ENCODE measurements at places on chromosomes 6 and 20.
A peak's percentile ranks its signal among the peaks of the same experiment; 100 is the strongest.

DNA sequence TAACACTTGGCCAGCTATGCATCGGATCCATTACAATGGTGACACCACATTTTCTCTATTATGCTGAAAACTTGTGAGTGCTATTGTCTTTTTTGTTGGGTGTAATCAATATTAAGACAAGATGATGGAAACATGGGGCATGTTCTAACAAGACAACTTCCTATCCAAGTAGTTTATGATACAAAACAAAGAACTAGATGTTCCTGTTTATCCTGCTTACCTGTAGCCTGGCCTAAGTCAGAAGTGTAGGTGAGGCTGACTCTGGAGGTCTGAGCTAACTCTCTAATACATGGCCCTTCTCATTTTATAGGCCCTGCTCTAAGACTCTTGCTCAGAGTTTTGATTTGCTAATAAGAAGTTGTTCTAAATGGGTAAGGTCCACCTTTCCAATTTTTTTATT, 242.4 kb upstream of the STXBP5 start:
- no peak for DNase-seq

GRCh38 chr6:146700078-146700686, 101.4 kb downstream of the ADGB start:
- peak; percentile 32 for DNase-seq

DNA sequence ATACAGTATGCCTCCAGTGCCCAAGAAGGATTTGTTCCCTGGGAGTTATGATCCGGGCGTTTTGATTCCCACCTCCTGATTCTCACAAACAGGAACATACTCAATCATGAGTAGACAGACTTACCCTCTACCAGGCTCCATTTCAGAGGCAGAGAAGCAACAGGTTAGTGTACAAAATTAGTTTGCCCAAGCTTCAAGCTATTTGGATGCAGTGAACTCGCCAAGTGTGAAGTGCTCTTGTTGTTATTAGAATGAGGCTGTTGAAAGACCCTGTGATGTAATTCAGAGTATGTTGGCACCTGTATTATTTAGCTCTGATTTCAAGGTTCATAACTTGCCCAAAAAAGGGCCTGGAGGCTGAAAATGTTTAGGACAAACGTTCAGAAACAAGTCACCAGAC, 247.0 kb downstream of the PHACTR1 start:
- DNase-seq, result no peak

- DNase-seq, result no peak
These were observed 5.4 kb upstream of the RAB44 start for GRCh38 chr6:36692220-36692619.

DNA sequence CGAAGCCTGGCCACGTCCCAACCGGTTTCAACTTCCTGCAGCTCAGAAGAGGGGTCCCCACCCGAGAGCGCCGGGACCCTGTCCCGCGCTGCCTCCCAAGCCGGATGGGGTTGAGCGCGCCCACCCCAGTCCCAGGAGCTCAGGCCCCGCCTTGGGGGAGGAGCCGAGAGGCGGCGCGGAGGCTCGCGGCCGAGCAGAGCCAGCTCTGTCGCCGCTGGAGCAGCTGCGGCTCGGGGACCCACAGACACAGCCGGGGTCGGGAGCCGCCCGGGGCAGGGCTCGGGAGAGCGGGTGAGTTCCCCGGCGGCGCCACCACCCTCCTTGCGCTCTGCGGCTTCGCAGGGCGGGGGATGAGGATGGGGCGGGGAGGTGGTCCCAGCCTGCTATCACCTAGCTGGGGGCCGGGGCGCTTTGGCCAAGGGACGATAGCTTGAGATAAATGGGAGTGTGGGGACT, at the start of gene PPP1R16B:
Gene PPP1R16B (plus strand): TSS at position 196 of the 456 bp plus-strand sequence. CDS start 30,229 bp downstream, outside the sequence.
- DNase-seq, result peak; percentile 62

DNA sequence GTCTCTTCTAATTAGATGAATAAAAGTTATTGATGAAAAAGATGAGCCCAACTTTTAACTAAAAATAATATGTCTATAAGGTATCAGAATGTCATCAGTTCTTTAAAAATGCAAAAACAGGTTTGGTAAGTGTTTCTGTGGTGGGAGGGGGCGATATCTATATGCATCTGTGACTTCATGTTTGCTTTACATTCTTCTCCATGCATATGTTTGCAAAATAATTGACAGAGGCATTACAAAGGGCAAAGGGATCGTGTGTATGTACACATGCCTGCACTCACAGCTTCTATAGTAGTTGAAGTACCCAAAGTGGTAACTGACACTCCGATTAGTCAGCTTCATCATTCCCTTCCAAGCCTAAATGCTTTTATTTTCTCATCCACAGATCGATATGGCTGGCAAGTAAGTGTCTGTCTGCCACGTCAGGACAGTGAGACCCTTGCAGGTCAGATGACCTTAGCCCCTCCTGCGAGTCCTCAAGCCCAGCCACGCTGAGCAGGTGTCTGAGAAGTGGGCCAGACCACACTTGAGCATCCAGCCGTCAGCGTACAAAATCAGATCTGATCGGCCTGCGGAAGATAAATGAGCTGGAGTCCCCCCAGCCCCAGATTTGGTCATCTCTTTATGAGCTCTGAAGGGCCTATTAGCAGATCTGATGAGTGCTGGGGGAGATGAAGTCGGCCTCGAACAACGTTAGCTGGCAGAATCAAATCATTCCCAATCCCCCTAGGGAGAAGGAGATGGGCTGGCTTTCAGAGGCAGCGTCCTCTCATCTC, 369.1 kb downstream of the MAFB start:
- DNase-seq, result no peak

DNA sequence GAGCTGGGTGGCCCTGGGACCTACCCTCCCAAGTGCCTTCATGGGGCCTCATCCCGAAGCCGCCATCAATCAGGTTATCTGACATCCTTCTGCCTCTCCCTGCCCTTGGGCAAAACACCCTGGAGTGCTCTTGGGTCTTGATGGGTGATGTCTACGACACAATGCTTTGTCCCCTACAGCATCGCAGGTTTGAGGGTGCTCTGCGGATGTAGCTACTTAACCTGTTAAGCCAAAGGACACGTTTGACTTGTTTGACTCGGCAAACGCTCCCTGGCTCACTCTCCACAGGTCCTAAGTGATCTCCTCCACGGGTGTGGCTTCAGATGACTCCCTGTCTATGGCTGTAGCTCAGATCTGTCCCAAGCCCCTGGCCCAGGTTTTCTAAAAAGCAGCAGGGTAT, 35.6 kb downstream of the TBC1D7 start:
- DNase-seq, result no peak

GRCh38 chr20:62710886-62711702, 2.5 kb downstream of the NTSR1 start:
- no peak for DNase-seq

GRCh38 chr6:90403489-90404381, 107.1 kb upstream of the BACH2 start:
- DNase-seq, result no peak

DNA sequence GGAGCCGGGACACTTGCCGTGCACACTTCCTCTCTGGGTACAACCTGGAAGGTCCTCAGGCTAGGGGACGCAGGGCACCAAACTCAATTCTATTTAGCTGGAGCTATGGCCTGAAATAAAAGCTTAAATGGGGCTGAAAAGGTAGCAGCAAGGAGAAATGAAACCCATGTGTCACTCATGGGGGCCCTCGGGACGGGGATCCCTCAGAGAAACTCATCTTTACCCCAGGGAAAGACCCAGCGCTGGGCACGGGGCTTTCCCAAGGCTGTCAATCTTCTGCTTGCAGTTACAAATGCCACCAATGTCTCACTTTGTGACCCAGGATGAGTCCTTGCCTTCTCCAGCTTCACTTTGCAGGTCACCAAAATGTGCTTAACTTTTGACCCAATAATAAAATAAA, 16.5 kb downstream of the SNAI1 start:
- no peak for DNase-seq

DNA sequence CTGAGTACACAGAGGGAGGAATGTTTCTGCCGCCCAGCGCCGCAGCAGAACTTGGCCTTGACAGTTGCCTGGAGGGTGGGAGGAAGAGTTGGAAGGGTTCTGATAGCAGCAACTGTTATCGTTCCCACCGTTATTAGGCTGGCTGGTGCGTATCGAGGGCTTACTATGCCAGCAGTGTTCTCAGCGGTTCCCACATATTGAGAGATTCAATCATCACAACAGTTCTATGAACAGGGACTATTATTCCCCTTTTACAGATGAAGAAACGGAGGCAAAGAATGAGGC, 380.1 kb upstream of the SULF2 start:
- DNase-seq, result no peak

GRCh38 chr6:168123165-168123911, 44.3 kb upstream of the FRMD1 start:
- DNase-seq, result no peak

GRCh38 chr20:37504404-37505096, 16.5 kb upstream of the NNAT start:
- DNase-seq, result no peak

GRCh38 chr20:2771631-2772080, 28.8 kb downstream of the CPXM1 start:
- DNase-seq, result no peak

GRCh38 chr6:149861603-149862423, 2.3 kb downstream of the LRP11 start:
- no peak for DNase-seq

DNA sequence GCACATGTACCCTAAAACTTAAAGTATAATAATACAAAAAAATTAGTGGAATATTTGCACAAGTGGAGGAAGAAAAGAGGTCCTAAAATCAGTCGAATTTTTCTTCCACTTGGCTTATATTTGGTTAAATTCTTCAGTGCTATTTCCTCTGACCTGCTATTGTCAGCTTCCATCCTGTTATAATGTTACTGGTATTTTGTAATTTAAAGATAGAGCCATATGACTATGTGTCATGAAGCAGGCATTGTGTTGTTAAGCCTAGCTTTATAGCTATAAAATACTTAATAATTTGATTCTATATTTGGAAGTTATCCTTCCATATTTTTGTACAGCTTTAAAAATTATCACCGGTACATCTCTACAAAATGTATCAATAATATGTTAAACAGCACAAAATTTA, 455.9 kb upstream of the MARCKS start:
- DNase-seq, result no peak

- no peak for DNase-seq
These were observed 423.7 kb upstream of the MARCKS start for GRCh38 chr6:113433335-113433991.

DNA sequence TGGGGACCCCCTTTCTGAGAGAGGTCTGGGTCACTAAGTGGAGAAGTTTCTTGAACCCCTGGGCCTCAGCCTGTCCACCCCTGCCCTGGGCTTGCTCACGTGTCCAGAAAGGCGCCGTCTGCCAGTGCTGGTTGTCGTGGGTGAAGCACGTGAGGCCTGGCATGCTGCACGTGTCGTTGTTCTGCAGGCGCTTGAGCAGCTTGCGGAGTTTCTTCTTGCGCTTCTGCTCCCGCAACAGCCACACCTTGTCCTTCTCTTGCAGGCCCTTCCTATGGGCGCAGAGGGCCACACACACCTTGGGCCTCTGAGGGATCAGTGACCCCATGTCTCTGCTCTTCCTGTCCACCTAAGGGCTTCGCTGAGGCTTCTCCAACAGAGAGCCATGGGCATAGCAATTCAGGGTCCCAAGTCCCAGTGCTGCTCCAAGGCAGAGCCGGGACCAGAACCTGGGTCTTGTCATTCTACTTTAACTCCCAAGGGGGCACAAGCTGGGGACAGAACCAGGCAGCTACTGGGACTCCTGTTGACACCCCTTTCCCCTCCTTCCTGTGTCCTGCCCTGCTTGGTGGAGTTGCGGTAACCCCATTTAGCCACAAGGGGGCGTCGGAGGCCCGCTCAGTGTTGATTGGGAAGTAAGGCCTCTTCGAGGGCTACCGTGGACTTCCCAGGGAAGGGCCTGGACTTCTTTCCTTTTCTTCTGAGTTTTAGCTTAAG, 121.8 kb downstream of the SULF2 start:
- DNase-seq, result peak; percentile 62

DNA sequence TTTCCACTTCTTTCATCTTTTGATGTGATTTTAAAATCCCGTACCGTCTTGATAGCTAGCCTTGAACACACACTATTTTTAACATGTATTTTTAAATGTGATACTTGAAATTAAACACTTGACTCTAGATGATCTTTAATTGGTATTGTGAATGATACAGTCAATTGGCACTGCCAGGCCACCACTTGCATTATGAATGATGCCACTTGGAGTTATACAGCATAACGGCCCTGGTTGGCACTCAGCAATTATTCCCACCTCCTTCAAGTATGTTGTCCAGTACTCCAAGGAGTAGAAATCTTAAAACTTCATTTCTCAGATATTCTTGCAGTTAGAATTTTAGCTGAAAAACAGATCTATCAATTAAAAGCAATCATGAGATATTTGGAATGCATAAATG, 62.9 kb downstream of the TENT5A start:
- DNase-seq, result no peak

DNA sequence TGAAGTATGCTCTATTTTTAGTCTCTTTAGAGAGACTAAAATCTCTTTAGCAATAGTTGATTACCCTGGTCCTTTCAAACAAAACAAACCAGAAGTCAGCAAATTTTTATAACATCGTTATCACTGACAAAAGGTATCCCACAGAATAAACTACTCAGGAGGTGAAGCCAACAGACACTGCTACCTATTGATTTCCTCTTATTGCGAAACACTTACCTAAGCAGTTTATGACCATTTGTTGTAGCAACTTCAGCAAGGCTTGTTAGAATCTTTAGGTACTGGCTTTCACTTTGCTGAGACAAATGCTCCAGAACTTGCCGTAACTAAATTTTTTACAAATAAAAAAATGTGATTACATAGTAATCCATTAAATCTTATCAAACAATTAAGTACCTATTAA, 64.4 kb downstream of the HACE1 start:
- no peak for DNase-seq
